ENCODE measurements at places on chromosomes 7 and 10.

- no peak for DNase-seq
Measured at GRCh38 chr10:112490545-112490944, 43.5 kb downstream of the VTI1A start.

- no peak for DNase-seq
Measured at GRCh38 chr10:110431659-110432058, 66.0 kb upstream of the DUSP5 start.

DNA sequence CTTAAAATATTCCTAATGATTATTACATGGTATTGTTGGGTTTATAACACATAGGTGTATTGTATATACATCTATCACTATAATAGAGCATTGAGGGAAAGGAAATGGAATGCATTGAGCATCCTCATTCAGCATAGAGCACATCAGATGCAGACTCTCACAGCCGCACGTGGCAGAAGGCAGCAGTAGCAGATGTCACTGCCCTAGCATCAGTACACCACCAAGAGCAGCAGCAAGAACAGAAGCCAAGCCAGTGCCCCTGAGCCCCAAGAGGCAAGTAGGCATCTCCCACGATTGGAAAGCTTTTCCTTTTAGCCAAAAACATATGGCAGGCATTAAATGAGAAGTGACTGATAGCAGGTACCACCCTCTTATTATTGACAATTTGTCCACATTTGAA lies 510.0 kb downstream of the TNS3 start:
- no peak for DNase-seq

- no peak for DNase-seq
Measured at GRCh38 chr7:3399858-3400257, 98.8 kb downstream of the SDK1 start.

GRCh38 chr7:11196143-11196542 lies 222.5 kb downstream of the PHF14 start:
- no peak for DNase-seq

Data from stimulated activated CD4-positive, alpha-beta T cell treated with anti-CD3 and anti-CD28 coated beads, Interleukin-4, amount 100 ng/mL, for 4 hours (primary cell).